GM23338 (cell line): ENCODE measurements at places on chromosomes 1 and 21. TPM values are rescaled to one million over a fixed set of nuclear protein-coding genes. Genes with fewer than 3 reads are reported as not detected.

RUNX3 gene
- 0.23 and 0.26 TPM in 2 replicates for polyA plus RNA-seq

DNA sequence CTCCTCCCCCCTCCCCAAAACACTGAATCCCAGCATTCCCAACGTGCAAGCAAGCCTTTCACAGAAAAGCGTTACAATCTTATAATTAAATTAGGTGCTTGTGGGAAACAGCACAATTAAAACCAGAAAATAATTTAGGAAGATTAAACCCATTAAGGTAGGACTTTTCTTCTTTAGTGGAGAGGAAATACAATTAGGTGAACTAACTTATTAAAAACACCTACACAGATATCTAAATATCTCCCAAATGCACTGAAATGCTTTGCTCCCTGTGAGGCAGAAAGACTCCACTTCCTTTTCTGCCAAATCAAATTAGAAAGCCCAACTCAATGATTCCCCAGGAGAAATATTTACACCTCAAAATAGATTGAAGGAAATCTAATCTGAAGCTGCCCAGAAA is 60.9 kb upstream of the ETS2 start:
- no peak for DNase-seq

DNA sequence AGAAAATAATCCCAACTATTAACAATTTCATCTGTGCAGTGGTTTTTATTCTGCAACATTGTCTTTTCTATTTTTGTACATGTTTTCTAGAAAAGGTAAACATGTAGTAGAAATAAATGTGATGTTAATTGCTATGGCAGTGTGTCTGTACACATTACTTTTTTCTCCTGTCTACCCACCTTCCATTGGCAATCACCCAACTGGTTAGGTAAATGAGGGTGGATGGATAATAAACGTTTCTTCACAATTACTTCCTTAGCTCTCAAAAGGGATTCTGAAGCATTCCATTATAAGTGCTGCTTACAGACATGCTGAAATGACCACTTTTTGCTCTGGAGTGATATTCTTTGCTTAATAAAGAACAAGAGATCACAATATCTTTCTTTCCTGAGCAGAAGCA is 61.4 kb downstream of the MAGI3 start:
- no peak for DNase-seq

GRCh38 chr1:64986903-64987871 is 20.8 kb upstream of the JAK1 start:
- DNase-seq = no peak
